Neural crest cell (in vitro differentiated cells): ENCODE measurements at places on chromosomes 16 and 17.

- peak; percentile 94 for DNase-seq
Observed at GRCh38 chr17:8220783-8221662, 10.6 kb upstream of the AURKB start.

GRCh38 chr17:78933959-78934568 lies 8.9 kb upstream of the TIMP2 start:
- no peak for DNase-seq

DNA sequence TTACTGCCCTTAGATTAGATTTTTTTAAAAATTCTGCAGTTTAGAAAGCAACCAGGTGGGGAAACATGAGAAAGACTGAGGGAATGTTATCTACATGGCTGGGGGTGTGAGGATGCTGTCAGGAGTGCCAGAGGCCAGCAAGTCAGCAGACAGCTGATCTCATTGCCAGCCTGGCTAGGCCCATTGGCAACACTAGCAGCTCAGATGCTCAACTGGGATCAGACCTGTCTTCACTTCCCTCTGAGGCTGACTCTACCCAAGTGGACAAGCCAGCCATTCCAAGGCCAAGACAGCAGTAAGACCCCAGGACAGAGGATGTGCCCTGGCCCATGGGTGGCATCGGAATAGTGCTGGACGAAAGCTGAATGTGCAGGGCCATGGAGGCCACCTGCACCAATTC lies 96.2 kb downstream of the TMEM132E start:
- DNase-seq, result no peak

DNA sequence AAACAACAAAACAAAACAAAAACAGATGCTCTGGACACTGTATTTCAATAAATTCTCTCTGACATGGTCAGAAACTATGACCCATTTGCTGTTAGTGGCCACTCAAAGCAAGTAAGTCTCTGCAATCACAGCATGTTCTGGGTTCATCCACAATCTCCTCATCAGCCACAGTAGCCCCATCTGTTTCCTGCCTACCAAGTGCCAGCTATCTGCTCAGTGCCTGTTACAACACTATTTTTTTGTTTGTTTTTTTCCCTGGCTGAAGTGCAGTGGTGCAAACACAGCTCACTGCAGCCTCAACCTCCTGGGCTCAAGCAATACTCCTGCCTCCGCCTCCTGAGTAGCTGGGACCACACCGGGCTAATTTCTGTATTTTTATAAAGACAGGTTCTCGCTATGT lies 137.9 kb downstream of the SOX9 start:
- DNase-seq, result no peak

- DNase-seq, result no peak
Observed at GRCh38 chr17:71681427-71682173, 439.2 kb upstream of the SOX9 start.

- DNase-seq, result no peak
Observed at GRCh38 chr17:49910858-49911204, 58.2 kb upstream of the DLX4 start.

GRCh38 chr16:57233944-57234706 lies 10.9 kb upstream of the ARL2BP start:
- no peak for DNase-seq

GRCh38 chr16:25950586-25951281 lies 259.0 kb downstream of the HS3ST4 start:
- DNase-seq, result no peak

- peak; percentile 60 for DNase-seq
Observed at GRCh38 chr17:10295728-10296343, 77.0 kb downstream of the MYH13 start.

- peak; percentile 50 for DNase-seq
Observed at GRCh38 chr16:67528222-67528869, at the start of gene RIPOR1. Gene RIPOR1 (plus strand): TSS chr16:67528829. CDS start chr16:67538447, 9,618 bp downstream.

DNA sequence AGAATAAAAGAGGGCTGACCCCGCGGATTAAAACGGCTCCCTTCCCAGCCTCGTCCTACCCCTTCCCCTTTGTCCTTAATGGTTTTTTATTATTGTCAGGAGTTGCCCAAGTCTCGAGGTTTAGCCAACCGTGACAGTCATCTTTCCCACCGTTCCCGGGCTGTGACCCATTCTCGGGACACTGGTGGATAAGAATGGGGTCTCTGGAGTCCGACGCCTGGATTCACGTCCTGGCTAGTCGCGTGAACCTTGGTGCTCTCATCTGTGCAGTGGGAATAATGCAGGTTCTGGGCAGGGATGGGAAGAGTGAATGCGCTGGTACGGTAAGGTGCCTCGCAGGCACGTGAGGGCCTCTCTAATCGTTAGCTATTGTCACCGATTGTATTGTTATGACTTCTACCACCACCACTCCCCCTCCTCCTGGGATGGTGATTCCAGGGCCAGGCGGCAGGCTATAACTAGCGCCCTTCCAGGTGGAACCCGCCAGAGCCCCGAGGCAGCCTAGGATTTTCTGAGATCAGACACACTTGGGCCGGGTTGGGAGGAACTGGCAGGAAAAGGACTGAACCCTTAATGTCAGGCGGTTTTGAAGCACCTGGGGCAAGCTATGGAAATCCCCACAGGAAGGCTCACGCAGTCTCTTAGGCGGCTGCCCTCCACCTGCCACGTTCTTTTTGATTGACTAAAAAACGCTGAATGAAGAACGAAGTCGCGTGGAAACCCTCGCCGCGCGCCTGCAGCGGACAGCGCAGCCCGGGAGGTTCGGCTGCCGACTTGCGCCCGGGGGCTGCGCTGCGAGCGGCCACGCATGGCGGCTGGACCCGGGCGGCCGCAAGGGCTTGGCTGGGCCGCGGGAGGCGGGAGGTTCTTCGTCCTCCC lies 2.7 kb downstream of the HS3ST3B1 start:
- DNase-seq, result no peak

GRCh38 chr17:80307994-80308691 lies 47.5 kb downstream of the RNF213 start:
- no peak for DNase-seq

DNA sequence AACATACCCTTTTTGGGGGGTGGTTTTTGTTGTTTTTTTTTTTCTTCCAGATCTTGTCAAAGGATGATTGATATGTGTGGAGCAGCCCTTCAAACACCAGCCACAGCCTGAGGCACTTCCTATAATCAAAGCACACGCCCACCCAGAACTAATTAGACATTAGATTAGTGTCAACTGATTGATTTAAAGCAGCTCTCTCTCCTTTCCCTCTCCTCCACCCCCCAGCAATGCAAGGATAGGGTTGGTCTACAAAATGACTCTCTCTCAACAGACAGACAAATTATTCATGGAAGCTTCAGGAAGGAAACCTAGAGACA lies 250.3 kb upstream of the SOX9 start:
- DNase-seq, result peak; percentile 6

GRCh38 chr17:20043021-20043420 lies 33.9 kb downstream of the SPECC1 start:
- DNase-seq, result no peak

DNA sequence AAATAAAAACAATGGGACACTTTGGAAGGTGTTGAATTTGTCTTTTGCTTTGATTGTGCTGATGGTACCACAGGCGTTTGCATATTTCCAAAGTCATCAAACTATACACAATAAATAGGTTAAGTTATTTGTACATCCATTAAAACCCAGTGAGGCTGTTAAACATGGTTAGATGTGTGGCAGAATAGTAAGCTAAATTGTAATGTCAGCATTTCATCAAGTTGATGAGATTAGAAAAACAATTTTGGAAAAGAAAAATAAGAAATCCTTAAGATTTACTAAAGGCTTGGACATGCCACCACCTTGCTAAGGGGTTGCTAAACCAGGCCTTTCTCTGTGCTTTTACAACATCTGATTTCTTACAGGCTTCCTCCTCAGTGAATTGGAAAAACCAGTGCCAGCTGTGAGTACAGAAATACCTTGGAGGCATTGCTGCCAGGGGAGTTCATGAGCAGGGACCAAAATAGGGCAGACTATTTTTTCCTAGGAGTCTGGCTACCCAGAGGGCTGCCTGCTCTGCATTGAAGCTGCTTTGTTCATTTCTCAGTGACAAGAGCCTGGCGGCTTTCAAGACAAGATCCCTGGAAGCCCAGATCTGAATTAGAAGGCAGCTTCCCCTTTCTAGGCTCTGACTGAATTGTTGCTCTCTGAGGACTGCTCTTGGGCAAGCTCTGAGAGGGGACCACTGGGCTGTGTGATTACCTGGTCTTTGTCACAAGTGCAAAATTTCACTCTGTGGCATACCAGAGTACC lies 43.4 kb upstream of the CA10 start:
- no peak for DNase-seq

DNA sequence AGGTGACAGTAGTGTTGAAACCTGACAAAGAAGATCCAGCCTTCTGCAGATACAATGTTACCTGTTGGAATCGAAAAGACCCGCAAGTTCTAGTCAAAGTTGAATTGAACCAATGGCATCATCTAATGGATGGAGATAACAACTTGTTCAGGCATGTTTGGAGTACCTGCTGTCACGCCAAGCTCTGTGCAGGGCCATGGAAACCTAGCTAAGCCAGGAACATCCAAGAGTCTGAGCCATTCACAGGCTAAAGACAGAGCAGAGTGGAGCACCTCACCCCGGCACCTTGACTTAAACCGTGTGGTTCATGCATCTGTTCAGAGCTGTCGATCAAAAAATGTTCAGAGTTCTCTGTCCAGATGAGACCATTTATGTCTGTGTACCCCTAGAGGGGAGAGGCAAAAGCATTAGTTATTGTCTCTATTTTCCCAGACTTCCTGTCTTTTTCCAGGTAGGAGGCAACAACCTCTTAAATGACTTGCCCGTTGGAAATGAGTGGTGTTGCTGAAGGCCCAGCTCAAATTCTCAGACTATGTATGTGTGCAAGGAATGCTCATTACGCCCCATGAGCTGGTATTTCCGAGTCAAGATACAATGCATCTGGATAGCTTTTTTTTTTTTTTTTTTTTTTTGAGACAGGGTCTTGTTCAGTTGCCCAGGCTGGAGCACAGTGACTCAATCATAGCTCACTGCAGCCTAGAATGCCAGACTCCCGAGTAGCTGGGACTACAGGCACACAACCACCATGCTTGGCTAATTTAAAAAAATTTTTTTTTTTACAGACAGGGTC lies 44.9 kb upstream of the XYLT1 start:
- DNase-seq, result no peak

DNA sequence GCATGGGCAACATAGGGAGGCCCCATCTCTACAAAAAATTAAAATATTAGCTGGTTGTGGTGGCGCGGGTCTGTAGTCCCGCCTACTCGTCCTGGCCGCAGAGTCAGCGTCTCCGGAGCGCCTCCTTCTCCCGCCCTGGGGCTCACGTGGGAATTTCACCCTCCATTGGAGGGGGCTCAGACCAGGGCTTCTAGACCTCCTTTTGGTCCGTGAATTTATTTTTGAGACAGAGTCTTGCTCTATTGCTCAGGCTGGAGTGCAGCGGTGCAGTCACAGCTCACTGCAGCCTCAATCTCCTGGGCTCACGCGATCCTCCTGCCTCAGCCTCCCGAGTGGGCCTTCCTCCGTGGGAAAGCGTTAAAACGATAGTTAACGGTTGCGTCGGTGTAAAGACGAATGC lies 394 bp upstream of the NME4 start:
- peak; percentile 44 for DNase-seq
